ENCODE measurements at places on chromosomes 7 and 10. TPM values are rescaled to one million over a fixed set of nuclear protein-coding genes. Genes with fewer than 3 reads are reported as not detected.

Gene SLC29A3
- total RNA-seq: not detected

Gene TDRD1
- total RNA-seq: not detected

Gene ITPRIP
- total RNA-seq: 5.6 TPM

Gene NUP42
- total RNA-seq: 29.4 TPM

Gene ERVW-1
- not detected for total RNA-seq

Gene ITIH5
- not detected for total RNA-seq

Gene WDFY4
- total RNA-seq: 0.63 TPM

Gene CCDC146
- not detected for total RNA-seq

DNA sequence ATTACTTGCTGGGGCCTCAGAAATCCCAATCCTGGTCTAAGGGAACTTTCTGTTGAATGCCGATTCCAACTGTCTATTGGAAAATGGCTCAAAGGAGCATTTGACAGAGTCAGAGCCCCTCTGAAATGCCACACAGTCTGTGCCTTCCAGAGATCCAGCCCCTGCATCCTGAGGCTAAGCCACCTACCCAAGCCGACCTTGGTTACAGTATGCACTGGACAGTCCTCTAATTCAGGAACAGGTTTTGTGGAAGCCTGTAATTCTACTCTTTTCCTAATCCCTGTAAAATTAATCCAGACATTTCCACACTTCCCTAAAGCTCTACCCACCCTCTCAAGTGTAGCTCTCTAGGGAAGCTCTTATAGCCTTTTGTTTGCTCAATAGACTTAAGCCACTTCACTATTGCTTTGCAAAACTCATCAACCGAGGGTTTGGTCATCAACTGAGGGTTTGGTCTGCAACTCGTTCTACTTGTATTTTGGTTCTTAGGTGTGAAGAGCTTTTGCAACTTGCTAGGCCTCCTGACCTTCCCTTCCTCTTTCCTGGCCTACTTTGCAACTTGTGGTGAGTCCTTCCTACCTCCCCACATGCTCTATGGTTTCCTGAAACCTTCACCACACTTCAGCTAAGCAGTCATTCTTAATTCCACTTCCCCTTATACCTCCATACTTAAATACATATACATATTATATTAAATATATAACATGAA, 364.8 kb downstream of the SFMBT2 start:
- no peak for DNase-seq

DNA sequence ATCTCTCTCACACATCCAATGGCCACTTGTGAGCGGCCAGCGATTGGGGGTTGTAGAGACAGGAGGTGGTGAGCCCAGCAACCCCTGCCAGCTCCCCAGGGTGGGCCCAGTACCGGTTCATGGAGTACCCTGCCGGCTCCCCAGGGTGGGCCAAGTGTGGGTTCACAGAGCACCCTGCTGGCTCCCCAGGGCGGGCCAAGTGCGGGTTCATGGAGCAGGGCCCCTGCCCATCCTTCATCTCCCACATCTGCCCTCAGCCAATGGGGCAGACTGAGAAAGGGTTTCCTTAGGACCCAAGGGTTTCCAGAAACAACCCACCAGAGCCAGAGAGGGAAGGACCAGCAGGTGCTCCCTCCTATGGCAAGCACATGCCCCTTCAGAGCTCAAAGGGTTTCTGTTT, 21.4 kb upstream of the SLIT1 start:
- DNase-seq: no peak

DNA sequence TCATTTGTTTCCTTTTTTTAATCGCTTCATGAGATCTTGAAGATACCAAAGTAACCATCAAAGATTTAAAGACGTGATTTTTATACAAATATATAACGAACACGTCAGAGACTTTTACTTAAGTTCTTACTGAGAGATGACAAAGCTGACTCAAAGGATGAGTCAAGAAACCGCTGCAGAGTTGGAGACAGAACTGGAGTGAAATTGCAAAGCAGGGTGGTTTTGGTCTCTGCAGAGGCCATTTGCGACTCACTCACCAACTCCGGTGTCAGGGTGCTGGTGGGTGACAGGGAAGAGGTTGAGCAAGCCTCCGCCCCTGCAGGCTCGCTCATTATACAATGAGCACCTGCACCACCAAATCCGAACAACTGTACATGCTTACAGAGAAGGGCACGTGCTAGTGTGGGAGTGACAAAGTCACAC, 75.2 kb downstream of the DNAJB6 start:
- DNase-seq: peak; percentile 38

DNA sequence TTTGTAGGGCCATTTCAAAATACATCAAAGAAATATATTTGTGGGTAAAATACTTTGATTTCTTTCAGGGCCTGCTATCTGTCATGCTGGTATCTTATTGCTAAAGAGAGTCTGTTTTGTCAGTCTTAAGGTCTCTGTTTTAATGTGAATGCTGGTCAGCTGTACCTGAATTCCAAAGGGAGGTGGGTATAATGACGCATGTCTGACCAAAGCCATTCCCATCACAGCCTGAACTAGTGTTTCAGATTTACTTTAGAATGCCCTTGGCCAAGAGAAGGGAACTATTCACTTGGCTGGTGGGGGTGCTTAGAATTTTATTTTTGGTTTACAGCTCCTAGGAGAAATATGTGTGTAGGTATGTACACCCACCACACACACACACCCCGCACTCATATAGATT, 30.6 kb upstream of the MYL10 start:
- no peak for DNase-seq

- DNase-seq: no peak
These were observed 128.1 kb downstream of the VIPR2 start for GRCh38 chr7:159016591-159016990.

GRCh38 chr7:123655614-123656013, at the start of gene LMOD2:
LMOD2 (plus strand) TSS chr7:123655866; CDS start chr7:123655964, 98 bp downstream.
- no peak for DNase-seq

DNA sequence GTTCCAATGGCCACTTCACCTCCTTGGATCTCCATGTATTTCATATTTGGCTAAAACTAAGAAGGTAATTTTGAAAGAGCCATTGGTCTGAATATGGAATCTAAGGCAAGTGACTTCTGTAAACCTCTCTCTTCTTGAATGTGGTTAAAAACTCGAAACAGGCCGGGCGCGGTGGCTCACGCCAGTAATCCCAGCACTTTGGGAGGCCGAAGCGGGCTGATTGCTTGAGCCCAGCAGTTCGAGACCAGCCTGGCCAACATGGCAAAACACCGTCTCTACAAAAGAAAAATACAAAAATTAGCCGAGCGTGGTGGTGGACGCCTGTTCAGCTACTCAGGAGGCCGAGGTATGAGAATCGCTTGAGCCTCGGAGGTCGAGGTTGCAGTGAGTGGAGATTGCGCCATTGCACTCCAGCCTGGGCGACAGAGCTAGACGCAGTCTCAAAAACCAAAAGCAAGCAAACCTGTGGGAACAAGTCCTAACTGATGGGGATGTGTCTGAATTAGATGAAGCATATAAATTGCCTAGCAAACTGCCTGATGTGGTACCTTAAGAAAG, 2.2 kb downstream of the LANCL2 start:
- DNase-seq: no peak

- peak; percentile 52 for DNase-seq
These were observed 118.3 kb downstream of the CCDC71L start for GRCh38 chr7:106542550-106543220.

GRCh38 chr10:1094112-1095057, 38.2 kb downstream of the WDR37 start:
- DNase-seq: no peak

GRCh38 chr10:75600833-75601232, 169.4 kb downstream of the LRMDA start:
- no peak for DNase-seq

DNA sequence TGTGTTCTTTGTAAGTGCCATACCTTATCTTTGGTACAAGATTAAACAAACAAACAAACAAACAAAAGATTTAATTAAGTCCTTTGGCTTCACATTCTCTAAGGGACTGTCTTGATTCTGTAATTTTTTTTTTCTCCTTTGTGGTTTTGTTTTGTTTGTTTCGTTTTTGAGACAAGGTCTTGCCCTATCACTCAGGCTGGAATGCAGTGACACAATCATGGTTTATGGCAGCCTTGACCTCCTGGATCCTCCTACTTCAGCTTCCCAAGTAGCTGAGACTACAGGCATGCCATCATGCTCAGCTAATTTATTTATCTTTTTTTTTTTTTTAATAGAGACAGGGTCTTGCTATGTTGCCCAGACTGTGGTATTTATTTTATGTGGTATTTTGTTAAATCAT, 165.8 kb downstream of the LRRC4 start:
- DNase-seq: peak; percentile 54

Measured in MG63 (cell line).